ENCODE measurements at places on chromosomes 5 and 9. TPM values are rescaled to one million over a fixed set of nuclear protein-coding genes. Genes with fewer than 3 reads are reported as not detected.

- DNase-seq: no peak
Measured at GRCh38 chr5:4625206-4625896, 514.8 kb upstream of the ADAMTS16 start.

- DNase-seq: no peak
Measured at GRCh38 chr5:78823196-78823595, 161.9 kb downstream of the ARSB start.

- no peak for DNase-seq
Measured at GRCh38 chr5:89471115-89471514, 588.1 kb upstream of the MEF2C start.

Gene WNK2
- total RNA-seq: 1.0 TPM

Gene CRB2
- 0.14 TPM for total RNA-seq

Gene TAF11L5
- total RNA-seq: not detected

Measured in epithelial cell of proximal tubule (primary cell).